NCI-H2029 treated with DMSO at 0.1 percent for 48 hours (cell line): ENCODE measurements at places on chromosomes 12 and 14.
A peak's percentile ranks its signal among the peaks of the same experiment; 100 is the strongest.

- DNase-seq: no peak
Observed at GRCh38 chr14:50739186-50739585, 71.1 kb upstream of the SAV1 start.

- no peak for DNase-seq
Observed at GRCh38 chr12:65965358-65965757, 141.1 kb downstream of the HMGA2 start.

- no peak for DNase-seq
Observed at GRCh38 chr14:68734231-68734732, 58.6 kb downstream of the ZFP36L1 start.

DNA sequence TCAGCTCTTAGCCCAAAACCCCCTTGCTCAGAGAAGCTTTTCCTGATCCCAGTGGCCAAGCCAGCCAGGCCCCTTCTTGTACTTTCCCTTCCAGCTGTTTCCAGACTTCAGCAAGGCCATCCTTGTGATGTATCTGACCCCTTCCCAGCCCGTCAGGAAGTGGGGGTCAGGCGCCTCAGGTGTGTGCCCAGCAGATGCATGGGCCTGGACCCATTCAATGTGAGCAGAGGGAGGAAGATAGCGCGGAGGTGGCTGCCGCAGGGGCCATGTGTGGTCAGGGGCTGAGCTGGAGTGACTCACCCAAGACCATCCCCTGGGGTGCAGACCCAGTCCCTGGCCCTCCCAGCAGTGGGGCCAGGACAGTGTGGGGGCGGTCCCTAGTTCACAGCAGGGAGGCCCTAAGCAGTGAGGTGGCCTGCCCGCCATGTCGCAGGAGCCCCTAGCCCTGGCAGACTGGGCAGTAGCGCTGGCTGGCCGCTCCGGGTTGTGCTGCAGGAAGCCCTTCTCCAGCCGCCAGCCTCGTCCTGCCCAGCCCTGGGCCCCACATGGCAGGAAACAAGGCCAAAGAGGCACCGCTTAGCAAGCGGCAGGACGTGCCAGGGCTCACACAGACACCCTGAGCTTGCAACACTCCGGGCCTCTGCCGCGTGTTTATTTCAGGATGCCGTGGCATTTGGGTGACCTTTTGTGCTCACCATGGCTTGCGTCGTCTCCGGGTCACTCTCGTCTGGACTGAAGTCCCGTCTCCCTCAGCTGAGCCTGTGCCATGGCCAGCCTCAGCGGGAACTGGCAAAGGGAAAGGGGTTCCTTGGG, 12.0 kb downstream of the ADSS1 start:
- no peak for DNase-seq

- DNase-seq: peak; percentile 98
Observed at GRCh38 chr14:61355892-61356325, 34.5 kb downstream of the PRKCH start.

GRCh38 chr12:95694136-95694535, 96.4 kb downstream of the NTN4 start:
- no peak for DNase-seq

GRCh38 chr14:75390183-75390582, 37.6 kb upstream of the JDP2 start:
- no peak for DNase-seq

DNA sequence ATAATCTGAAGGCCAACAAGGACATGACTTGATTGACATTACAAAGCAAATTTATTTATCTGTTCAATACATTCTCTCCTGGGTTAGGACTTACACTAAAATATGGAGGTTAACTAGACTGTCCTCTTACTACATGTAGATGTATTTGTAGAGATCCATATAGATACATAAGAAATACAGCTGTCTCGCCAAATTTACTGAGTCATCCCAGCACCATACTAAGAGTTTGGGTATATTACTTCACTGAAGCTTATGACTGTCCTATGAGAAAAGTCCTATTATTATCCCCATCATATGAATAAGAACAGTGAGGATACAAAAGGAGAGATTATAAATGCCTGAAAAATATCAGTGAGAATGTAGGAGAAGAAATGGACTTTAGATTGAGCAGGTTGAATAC, 44.8 kb upstream of the ACSM4 start:
- no peak for DNase-seq

DNA sequence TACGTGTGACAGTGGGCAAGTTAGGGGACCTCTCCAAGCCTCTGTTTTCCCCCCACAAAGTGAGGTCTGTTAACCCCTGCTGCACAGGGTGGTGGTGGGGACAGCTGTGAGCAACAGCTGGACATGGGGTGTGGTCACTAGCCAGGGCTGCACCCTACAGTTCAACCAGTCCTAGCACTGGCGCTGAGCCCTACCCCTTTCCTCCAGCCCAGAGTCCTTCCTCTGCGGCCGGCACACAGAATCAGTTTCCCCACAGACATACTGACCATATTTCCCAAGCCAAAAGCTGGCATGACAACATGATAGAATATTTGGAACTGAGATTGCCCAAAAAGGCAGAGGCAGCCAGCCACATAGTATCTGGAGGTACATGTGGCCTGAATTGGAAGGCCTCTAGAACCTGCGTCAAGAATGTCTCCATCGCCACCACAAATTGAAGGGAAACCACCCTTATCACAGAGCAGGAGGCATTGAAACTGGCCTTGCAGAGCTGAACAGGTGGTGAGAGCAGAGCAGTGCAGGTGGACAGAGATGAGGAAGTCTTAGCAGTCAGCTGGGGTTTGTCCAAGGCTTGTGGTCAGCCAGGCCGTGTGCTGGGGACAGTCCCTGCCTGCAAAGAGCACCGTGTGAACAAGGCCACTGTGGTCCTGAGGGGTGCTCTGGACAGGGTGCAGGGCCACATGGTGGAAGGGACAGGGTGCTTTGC, 21.2 kb downstream of the DEGS2 start:
- no peak for DNase-seq

DNA sequence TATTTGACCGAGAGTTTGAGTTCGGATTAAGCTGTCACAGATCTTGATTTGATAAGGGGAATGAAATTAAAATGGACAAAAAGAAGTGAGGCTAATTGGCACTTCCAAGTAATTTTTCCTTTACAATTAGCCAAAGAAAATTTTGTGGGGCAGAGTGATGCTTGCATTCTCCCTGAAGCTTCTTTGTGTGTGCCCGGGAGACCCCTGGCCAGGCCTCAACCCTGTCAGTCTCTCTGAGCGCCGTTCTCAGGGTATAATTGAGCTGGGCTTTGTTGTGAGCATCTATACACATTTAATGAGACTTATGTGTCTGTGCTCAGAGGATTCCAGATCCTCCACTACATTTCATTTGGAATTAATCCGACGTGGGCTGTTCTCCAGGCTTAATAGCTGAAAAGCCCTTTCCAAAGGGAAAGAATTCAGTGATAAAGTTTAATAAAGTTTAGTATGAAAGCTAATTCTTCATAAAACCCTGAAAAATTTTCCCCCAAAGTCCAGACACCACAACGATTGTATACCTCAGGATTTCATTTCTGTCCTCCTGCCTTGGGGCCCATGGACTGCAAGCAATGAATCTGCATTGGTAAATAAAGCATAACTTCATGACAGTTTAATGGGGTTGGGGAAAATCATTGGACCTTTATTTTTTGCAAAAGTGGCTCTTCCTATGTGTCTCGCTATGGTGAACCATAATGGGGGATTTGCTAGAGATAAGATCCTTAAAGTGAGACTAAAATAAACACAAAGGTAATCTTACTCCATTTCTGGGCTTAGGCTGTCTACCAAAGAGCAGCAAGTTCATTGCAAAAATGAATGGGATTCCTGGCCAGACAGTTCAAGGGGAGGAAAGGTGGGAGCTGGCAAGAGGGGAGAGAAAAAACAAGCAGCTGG, 292.6 kb downstream of the C12orf75 start:
- no peak for DNase-seq

DNA sequence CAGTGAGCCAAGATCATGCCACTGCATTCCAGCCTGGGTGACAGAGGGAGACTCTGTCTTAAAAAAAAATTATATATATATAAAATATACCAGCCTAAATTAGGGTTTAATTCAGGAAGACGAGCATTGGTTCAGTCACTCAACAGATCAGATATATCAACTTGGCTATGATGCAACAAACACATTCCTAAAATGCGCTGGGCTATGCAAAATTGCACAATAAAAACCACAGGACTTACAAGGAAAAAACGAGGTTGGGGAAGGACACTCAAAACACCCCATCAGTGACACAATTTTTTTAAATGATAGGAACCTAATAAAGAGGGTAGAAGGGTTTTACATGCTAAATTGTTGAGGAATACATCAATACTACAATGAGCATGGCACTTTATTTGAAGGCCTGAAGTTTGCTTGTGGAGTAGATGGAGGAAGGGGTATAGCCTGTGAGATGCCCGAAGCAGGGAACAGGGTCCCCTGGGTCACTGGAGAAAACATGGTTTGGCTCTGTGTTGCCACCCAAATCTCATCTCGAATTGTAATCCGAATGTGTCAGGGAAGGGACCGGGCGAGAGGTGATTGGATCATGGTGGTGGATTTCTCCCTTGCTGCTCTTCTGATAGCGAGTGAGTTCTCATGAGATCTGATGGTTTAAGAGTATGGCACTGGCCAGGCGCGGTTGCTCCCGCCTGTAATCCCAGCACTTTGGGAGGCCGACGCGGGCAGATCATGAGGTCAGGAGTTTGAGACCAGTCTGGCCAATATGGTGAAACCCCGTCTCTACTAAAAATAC, 71.2 kb downstream of the TNFAIP2 start:
- DNase-seq: no peak

DNA sequence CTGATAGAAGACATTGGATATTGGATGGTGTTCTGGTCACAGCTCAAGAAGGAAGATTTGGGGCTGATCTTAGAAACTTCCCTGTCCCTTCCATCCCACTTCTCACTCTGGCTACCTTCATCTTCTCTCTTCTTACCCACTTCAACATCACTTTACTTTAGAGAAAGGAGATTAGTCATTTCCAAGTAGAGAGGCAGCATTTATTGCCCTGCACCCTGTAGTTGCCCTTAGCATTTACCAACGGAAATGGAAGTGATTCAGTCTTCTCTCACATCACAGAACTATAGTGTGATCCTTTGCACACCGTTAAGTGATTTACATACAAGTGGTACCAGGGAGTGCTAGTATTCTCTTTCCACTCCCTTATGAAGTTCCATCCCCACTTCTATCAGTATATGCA, 52.4 kb downstream of the PHLDA1 start:
- no peak for DNase-seq

DNA sequence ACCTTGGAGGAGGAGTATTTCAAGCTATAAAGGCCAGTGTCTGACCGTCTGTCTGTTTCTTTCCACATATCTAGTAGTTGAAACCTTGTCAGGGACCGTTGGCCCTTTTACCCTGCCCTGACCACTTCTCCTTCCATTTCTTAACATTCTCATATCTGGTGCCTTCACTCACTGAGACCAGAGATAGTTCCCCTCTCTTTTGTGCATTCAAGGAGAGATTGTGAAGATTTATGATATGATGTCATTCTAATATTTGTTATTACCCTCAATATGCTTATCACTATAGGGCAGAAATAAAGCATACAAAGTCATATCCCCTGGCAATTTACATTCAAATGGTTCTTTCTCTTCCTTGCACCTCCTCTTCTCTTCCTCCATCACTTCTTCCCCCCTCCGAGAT, 83.3 kb downstream of the PLXNC1 start:
- no peak for DNase-seq

GRCh38 chr12:553216-554000, 93.7 kb downstream of the B4GALNT3 start:
- DNase-seq: no peak

DNA sequence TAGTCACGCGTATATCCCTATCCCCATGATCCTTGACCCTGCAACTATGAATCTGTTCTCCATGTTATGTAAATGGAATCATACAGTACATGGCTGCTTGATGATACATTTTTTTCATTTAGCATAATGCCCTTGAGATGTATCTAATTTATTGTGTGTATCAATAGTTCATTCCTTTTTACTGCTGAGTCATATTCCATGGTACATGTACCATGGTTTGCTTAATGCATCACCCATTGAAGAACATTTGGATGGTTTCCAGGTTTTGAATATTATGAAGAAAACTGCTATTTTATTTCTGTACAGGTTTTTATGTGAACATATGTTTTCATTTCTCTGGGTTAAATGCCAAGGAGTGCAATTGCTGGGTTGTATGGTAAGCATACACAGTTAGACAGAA, 4.0 kb upstream of the RNASE10 start:
- DNase-seq: no peak

DNA sequence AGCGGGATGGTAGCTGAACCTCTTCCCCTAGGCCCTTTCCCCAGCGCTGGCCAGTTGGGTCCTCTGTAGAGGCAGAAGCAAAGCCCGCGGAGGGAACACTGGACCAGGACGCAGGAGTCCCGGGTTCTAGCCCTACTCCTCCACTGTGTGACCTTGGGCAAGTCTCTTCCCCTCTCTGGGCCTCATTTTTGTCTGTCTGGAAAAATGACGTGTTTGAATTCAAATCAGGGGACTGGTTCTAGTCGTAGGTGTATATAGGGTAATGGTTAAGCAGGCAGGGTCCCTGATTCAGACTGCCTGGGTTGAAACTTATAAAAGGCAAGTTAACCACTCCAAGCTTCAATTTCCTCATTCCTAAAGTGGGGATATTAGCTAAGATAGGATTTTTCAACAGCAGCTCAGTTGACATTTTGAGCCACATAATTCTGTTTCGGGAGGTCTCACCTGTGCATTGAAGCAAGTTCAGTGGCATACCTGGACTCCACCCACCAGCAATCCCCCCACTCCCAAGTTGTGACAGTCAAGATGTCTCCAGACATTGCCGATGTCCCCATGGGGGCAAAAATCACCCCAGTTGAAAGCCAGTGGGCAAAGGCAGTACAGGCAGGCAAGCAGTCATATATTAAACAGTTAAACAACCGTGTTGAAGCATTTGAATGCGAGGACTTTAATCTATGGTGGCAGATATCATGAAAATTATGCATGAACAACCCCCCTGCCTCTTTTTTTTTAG, 899 bp downstream of the TPCN1 start:
- no peak for DNase-seq

DNA sequence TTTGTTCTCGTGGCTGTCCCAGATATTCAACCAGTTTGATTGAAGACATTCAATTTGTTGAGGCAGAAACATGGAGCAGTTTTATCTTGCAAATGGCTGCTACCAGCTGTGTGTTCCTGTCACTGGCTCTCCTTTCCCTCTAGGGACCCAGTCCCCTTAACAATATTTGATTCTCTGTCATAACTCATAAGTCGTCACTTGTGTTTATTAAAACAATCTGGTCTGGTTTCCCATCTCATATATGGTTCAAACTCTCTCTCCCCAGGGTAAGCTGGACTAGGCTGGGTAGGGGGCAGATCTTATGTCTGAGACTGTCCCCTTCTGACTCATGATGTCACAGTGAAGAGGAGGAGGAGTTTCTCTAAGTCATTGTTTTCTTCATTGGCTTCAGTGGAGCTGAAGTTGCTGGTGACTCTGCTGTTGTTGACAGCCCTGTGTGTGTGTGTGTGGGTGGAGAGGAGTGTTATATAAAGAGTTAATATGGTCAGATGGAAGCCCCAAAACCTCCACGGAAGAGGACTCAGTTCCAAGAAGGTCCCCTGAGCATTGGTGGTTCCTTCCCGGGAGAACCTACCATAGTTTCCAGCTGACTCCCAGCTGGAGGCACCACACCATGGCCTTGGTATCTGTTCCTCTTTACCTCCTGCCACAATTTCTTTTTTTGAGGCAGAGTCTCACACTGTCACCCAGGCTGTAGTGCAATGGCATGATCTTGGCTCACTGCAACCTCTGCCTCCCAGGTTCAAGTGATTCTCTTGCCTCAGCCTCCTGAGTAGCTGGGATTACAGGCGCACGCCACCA, 16.1 kb upstream of the GNG2 start:
- no peak for DNase-seq
